ENCODE measurements at places on chromosomes 5 and 9.
A peak's percentile ranks its signal among the peaks of the same experiment; 100 is the strongest.

- DNase-seq, result no peak
These were observed 34.7 kb upstream of the MIER3 start for GRCh38 chr5:56986626-56986947.

DNA sequence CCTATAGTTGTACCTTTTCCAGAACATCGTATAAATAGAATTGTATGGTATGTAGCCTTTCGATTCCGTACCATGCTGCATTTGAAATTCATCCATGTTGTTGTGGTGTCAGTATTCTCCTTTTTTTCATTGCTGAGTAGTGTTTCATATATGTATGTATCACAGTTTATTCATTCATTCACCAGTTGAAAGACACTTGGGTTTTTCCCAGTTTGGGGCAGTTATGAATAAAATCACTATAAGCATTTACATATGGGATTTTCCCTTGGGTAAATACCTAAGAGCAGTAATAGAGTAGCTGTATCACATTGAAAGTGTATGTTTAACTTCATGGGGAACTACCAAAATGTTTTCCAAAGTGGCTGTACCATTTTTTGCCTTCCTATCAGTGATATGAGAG, 16.1 kb upstream of the FKTN start:
- DNase-seq, result no peak

GRCh38 chr5:171826132-171826531, 40.5 kb downstream of the SMIM23 start:
- DNase-seq, result no peak

GRCh38 chr5:154485096-154485491, 7.1 kb upstream of the HAND1 start:
- no peak for DNase-seq

DNA sequence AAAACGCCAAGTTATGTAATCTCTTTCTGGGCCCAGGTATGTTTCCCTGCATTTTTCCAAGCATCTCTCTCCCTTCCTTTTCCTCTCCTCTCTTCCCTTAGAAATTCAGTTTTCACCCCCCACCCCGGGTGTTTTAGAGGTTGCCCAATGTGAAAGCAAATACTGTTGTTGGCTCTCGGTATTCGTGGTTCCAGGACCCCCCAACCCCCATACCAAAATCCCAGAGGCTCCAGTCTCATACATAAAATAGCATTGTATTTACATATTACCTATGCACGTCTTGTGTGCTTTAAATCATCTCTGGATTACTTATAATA, 48.8 kb downstream of the ACER2 start:
- DNase-seq, result no peak

GRCh38 chr5:142455856-142456255, 131.0 kb upstream of the SPRY4 start:
- no peak for DNase-seq

GRCh38 chr5:169089343-169089742, 211.6 kb downstream of the SLIT3 start:
- no peak for DNase-seq

GRCh38 chr9:68492806-68493205, 47.9 kb downstream of the TMEM252 start:
- DNase-seq, result no peak

GRCh38 chr5:131694926-131695325, 59.9 kb upstream of the RAPGEF6 start:
- DNase-seq, result no peak

- no peak for DNase-seq
These were observed 136.6 kb upstream of the RAPGEF1 start for GRCh38 chr9:131876486-131876885.

- peak; percentile 89 for DNase-seq
These were observed 133.4 kb downstream of the SUSD1 start for GRCh38 chr9:112041536-112042243.

DNA sequence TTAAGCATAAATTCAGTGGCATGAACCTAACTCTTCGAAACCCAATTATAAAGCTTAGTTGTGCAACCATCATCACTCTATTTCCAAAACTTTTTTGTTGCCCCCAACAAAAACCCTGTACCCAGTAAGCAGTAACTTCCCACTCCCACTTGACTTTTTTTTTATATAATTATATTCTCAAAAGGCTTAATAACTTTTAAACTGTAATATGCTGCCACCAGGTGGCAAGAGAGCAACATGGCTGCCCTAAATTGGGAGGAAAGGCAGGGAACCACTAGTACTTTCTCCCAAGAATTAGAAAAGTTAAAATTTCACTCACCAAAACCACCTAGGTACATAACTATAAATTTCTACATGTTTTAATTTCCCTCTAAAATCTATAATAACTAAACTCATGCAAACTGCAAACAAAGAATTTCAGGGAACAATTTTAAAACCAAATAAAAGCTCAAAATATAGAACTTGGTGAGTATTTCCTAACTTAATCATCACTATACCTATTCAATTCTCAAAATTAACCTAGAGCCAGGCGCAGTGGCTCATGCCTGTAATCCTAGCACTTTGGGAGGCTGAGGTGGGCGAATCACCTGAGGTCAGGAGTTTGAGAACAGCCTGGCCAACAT, 50.2 kb upstream of the RNF38 start:
- no peak for DNase-seq

DNA sequence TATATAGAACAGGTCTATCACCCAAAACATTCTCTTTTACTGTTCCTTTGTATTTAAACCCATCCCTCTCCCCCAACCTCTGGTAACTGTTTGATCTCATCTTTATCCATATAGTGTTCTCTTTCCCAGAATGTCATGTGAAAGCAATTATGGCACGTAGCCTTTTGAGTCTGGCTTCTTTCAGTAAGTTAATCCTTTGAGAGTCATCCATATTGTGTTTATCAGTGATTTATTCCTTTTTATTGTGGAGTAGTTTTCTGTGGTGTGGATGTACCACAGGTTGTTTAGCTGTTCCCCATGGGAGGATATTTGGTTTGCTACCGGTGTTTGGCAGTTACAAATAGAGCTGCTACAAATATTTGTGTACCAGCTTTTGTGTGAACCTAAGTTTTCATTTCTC, 38.0 kb downstream of the HMGXB3 start:
- no peak for DNase-seq

GRCh38 chr5:40428126-40428525, 251.6 kb upstream of the PTGER4 start:
- DNase-seq, result no peak

Data from amniotic stem cell (primary cell).